ENCODE measurements at places on chromosomes 12 and 14.

GRCh38 chr12:95358111-95359083, 115.6 kb upstream of the METAP2 start:
- DNase-seq: no peak

DNA sequence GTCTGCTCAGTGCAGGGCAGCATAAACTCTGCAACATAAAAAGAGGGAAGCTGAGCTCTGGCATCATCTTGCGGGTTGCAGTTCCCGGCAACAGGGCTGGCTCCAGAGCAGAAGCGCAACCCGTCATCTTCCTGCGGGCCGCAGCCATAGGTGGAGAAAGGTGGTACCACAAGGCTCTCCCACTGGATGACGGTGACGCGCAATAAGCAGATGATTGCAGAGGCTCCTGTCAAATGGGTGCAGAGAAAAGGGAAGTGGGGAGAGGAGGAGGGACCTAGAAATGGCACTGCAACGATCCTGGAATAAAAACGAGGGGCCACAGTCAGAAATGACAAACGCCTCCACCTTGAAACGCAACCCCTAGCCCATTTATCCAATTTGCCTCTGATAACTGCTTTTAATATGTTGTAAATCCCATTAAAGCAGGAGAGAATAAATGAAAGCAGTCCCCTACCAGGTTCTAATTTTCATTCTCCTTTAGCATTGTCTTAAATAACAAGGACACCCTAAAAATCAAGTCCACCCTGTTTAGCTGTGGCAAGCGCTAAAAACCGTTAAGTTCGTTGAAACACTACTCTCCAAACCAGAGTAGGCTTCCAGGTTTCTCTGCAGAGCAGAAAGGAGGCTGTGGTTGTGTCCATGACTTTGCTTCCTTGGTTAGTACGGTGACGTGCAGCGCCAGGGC, 30.9 kb upstream of the TUBA1C start:
- DNase-seq: peak; percentile 22

- DNase-seq: no peak
Observed at GRCh38 chr14:101233808-101234207, 327.5 kb upstream of the DIO3 start.

DNA sequence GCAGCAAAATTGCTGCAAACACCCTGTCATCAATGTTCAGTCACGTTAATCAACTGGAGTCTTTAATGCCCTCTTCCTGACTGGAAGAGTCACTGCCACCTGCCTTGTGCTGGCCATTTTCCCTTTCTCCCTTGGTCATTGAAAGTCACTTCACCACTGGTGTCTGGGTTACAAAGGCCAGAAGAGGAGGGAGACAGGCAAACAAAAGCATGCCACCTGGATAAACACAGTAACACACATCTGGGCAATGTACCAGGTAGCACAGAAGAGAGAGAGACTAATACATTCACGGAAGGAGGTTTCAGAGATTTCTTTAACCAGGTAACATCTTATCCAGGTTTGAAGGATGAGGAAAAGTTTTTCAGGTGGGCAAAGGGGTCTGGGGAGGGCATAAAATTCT, 32.7 kb downstream of the GPHB5 start:
- DNase-seq: no peak

GRCh38 chr14:72892103-72892878, 1.6 kb downstream of the DPF3 start:
- DNase-seq: peak; percentile 41

GRCh38 chr14:56808110-56808382, 2.2 kb downstream of the OTX2 start:
- no peak for DNase-seq

DNA sequence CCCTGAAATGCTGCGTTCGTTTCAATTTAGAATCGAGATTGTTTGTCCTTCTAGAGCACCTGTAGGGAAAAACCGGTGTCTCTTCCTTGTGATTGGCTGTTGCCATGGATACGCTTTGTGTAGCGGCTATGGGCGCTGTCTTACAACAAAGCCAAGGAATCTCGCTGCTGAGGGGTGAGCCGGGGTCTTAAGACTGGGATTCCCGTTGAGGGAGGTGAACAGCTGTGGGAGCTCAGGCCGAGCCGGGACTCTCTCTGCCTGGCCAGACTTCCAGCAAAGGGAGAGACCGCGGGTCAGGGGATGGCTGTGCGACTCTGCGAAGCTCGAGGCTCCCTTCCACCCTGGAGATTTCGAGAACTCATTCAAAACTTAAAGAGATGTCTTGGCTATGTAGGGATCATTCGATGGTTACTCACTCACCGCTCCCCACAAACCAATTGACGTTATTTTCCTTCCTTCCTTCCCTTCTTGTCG, at the start of the genes LRRIQ1 and TSPAN19:
Gene LRRIQ1 (plus strand): TSS at position 118 of the 474 bp plus-strand sequence. CDS start 1,826 bp downstream, outside the sequence.
Gene TSPAN19 (minus strand): TSS at position 44 of the 474 bp plus-strand sequence. CDS start 6,331 bp downstream, outside the sequence.
- no peak for DNase-seq

- DNase-seq: no peak
Observed at GRCh38 chr12:101166866-101167265, 43.2 kb downstream of the SLC5A8 start.

- DNase-seq: no peak
Observed at GRCh38 chr12:20547816-20548575, 147.1 kb upstream of the SLCO1C1 start.

GRCh38 chr12:2160043-2160442, 107.3 kb downstream of the CACNA1C start:
- DNase-seq: no peak

- no peak for DNase-seq
Observed at GRCh38 chr14:89509891-89510290, 92.9 kb upstream of the FOXN3 start.

- DNase-seq: no peak
Observed at GRCh38 chr14:57865403-57866198, at the start of gene SLC35F4. Gene SLC35F4 (minus strand): TSS chr14:57866092.

- DNase-seq: no peak
Observed at GRCh38 chr12:126910570-126910969, 1356.4 kb upstream of the TMEM132C start.

DNA sequence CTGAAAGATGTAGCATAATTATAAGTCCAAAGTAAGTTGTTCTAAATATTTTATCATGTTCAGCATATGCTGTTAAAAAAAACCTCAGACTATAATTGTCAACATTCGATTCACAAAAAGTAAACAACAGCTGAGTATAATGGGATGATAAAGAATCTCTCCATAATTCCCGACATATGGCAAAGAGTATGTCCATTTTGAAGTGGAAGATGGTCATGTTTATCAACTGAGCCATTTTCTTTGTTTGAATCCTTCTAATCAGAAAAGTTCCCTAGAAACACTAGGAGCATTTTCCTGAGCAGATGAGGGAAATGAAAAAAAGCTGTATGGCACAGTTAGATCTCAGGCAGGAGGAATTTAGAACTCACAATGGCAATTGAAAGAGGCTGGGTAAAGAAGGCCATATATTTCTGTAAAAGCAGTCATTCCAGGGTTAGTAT, 192.1 kb upstream of the AMIGO2 start:
- no peak for DNase-seq

DNA sequence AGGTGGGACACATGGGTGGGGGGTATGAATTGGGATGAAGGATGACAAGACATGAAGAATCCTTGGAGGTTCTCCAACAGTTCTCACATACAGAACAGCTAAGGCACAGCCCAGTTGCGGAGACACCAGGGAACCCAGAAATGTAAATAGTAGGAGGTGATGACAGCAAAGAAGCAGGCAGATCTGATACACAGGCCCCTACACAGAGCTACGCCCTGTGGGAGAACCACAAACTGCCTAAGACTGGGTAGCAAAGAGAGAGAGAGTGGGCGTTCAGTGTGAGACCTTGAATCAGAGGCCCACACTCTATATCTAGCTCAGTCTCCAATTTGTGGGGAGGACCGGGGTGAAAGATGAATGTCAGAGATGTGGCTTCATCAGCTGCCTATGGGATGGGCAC, 9.5 kb upstream of the NUMB start:
- no peak for DNase-seq

- no peak for DNase-seq
Observed at GRCh38 chr14:85528080-85528896, 1.7 kb upstream of the FLRT2 start.

GRCh38 chr14:56892959-56893358, 82.7 kb upstream of the OTX2 start:
- no peak for DNase-seq

Data from CD4-positive, alpha-beta T cell treated with Interleukin-6 for 4 hours (primary cell).